ENCODE measurements at places on chromosomes 11 and 22.

- no peak for DNase-seq
Observed at GRCh38 chr22:50312371-50312770, 4.9 kb upstream of the PLXNB2 start.

- DNase-seq: no peak
Observed at GRCh38 chr22:24335496-24335895, 64.9 kb downstream of the SPECC1L start.

DNA sequence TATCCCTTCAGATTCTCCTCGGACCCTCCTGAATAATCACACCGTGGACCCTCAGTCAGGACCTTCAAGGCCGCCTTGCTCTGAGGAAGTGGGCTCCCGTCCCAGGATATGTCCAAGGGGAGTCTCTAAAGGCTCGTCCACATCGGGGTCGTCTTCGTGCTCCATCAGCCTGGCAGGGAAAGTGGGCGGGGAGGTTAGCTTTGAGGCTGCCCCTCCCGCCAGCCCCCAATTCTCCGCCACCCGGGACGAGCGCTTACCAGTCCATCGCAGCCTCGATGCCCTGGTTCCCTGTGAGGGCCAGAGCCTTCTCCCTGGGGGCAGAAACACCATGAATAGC lies 472 bp downstream of the UBXN1 start:
- no peak for DNase-seq

DNA sequence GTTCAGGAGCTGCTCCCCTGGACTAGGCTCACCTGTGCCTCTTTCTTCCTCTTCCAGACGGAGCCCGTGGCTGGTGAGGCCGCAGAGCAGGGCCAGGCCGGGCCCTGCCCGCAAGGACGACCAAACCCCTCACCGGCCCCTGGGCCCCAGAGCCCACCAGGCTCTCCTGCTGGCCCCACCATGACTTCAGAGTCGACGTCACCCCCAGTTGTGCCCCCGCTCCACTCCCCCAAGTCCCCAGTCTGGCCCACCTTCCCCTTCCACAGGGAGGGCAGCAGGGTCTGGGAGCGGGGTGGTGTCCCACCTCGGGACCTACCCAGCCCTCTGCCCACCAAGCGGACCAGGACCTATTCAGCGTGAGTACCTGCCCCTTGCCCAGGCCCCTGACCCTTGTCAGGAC lies 11.0 kb downstream of the CSDC2 start:
- DNase-seq: no peak

DNA sequence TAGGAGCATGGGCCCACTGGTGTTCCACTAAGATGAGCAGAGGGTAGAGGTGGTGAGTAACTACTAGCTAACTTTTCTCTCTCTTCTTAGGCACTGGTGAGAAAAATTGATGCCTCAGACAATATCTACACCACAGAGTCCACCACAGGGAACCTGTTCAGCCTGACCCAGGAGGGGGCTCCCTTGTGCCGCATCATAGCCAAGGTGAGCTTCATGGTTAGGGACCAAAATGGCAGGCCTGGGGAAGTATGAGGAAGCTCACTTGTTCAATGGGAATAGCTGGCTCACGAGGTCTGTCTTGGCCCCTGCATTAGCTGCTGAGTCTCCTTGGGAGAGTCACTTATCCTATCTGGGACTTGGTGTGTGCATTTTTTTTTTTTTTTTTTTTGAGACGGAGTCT lies 75.9 kb downstream of the INSC start:
- no peak for DNase-seq

DNA sequence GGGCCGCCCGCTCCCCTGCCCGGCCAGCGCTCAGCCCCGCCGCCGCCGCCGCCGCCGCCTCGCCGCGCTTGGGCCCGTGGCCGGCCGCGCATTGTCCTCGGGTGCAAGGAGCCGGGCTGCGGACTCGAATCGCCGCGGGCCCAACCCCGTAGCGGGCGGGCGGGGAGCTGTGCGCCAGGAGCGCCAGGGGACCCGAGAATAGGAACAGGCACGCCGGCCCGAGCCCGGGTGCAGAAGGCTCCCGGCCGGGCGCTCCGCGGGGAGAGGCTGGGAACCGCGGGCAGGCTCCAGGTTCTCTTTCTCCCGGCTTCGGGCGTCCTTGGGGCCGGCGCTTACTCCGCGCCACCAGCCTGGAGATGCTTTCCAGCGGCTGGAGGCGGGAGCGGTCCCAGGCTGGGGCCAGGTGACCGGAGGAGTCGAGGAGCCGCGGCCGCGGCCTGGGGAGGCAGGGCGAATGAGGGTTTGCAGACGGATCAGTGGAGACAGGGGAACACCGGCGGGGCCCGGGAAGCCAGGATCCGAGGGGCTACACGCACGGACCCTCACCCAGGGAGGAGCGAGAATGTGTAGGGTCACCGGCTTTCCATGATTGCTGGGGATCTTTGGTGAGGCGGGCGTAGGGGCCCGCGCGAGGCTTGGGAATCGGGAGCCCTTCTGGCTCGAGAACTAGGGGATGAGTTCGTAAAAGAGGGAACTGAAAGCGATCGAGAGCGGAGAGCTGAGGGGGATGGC lies 726 bp downstream of the PKNOX2 start:
- peak; percentile 68 for DNase-seq

GRCh38 chr22:45682064-45682463 lies 10.4 kb downstream of the ATXN10 start:
- DNase-seq: no peak

GRCh38 chr11:100512475-100512874 lies 174.6 kb upstream of the ARHGAP42 start:
- peak; percentile 46 for DNase-seq

Data from NCI-H69 (cell line).